ENCODE measurements at places on chromosomes 13 and 19.

GRCh38 chr19:44800461-44800860, 8.4 kb upstream of the BCAM start:
- peak; percentile 96 for ATAC-seq

DNA sequence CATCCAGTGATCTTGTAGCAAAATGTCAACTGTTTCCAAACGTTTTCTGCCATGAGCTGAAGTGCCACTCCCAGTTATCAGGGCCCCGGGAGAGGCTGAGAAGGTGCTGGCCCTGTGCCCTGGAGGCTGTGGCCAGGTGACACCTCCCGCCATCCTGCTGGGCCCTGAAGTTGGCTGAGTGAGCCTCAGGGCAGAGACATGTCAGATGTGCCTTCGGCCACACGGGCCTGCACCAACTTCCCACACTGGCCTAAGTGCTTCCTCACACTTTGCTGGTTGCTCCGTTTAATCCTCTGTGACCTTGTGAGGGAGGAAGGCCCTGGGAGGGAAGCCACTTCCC, 4.8 kb downstream of the ADPRHL1 start:
- peak; percentile 21 for ATAC-seq

DNA sequence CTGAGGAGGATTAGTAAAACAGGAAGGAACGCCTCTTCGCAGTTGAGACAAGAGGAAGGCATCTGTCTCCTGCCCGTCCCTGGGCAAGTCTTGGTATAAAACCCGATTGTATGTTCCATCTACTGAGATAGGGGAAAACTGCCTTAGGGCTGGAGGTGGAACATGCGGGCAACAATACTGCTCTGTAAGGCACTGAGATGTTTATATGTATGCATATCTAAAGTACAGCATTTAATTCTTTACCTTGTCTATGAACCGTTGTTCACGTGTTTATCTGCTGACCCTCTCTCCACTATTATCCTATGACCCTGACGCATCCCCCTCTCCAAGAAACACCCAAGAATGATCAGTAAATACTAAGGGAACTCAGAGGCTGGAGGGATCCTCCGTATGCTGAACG, 722 bp upstream of the TIMM50 start:
- ATAC-seq: no peak

DNA sequence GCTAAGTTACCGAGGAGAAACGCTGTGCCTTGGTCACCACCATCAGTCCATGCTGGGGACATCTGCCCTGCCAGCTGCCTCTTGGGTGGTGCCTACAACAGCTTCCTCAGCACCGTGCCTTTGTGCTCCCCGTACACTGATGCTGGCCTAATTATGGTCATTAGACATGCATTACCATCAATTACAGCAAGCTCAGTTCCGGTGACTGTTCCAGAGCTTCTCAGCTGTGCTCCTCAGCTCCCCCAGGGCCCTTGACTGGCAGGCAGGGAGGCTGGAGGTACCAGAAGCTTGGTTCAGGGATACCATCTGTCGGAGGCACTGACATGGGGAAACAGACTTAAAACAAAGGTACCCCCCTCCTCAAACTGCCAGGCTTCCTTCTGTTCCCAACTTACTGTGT, 40.2 kb downstream of the CILP2 start:
- no peak for ATAC-seq

GRCh38 chr13:88068316-88068715, 397.1 kb downstream of the SLITRK5 start:
- no peak for ATAC-seq

DNA sequence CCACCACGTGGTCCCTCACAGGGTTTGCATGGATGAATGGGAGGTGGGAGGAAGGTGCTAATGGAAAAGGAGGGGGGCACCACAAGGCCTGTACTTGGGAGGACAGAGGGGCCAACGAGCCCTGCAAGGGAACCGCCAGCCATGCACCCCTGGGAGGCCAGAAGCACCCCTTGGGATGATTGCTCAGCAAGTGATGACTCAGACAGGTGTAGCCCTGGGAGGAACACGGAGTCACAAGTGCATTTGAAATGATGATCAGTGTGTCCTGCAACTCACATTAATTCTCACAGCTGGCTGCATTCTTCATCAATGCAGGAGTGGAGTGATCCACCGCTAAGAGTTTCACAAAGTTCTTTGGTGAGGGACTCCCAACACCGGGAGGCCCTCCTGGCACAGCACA, 82.8 kb upstream of the ZNF254 start:
- ATAC-seq: no peak

- ATAC-seq: no peak
Measured at GRCh38 chr19:14091813-14092462, 1.4 kb upstream of the SAMD1 start.

- no peak for ATAC-seq
Measured at GRCh38 chr13:51444922-51445321, 7.9 kb downstream of the INTS6 start.

- peak; percentile 82 for ATAC-seq
Measured at GRCh38 chr13:49214917-49215376, 5.2 kb upstream of the MLNR start.

DNA sequence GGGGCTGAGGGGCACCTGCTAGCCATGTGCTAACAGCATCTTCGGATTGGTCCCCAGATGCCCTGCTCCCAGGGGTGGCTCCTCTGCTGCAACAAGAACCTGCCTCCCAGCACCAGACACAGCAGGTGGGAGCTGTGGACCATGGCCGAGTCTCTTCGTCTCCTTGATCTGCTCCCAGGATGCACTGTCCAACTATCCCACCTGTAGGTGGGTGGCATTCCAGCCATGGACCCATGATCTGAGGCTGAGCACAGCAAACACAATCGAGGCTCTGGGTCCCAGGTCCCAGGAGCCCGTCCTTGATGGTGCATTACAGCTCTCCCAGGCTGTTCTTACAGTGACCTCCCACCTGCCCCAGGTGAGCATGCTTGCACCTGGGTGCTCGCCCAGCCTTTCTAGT, 1.6 kb downstream of the ZNF837 start:
- ATAC-seq: no peak

DNA sequence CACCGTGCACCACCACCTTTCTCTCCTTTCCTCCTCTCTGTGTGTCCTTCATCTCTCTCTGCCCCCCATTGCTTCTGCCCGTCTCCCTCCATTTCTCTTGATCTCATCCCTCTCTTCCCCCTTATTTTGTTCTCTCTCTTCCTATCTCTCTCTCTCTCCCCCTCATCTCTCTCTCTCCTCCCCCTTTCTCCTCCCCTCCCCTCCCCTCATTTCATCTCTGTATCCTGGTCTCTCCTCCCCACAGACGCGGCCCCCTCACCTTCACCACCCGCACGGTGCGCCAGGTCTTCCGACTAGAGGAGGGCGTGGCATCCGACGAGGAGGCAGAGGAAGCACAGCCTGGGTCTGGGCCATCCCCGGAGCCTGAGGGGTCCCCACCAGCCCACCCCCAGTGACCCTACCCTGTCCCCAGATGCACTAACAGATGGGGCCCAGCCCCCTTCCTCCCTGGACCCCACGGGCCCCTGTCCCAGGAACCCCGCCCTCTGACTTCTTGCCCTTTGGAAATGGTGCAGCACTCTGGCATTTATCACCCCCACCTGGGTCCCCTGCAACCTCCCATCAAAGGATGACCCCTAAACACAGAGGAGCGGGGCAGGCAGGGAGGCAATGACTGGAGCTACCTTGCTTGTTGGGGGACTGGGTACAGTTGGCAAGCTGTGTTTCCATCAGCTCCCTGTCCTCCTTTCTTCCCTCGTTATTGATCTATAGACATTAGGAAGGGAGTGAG, 19.6 kb downstream of the KCNC3 start:
- ATAC-seq: no peak

DNA sequence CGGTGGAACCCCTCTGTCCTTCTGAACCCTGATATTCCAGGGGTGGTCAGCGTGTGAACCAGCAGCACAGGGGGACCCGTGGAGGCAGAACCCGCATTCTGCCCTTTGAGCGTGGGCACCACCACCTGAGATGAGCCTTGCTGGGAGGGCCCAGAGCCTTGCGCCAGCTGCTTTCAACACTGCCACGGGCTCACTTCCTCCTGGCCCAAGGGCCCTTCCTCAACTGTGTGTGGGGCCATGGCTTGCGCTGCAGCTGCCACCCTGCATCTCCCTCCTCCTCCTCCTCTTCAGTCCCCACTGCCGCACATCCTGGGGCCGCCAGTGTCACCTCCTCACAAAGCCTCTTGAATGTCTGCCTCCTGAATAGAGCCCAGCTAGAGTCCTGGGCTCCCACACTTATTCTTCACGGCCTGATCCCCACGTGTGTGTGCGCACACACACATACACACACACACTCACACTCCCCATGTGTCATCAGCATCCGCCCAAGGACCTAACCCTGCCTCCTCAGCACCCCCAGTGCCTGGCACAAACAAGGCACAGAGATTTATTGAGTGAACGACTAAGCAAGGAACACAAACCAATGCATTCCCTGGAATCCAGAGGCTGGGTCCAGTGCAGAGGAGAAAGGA, 26.9 kb upstream of the TMEM160 start:
- no peak for ATAC-seq

DNA sequence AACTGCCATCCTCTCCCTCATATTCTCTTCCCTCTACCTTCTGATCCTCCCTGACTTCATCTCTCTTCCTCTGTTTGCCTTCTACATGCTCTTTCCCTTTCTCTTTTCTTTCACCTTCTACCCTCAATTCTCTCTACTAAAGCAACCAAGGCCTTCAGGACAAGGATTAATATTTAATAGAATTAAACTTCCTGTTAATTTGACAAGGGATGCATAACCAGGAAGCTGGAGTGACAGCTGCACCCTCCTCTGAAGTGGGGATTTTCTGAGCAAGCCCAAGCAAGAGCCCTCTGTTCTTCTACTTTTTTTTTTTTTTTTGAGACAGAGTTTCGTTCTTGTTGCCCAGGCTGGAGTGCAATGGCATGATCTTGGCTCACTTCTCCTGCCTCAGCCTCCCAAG, 63.4 kb upstream of the MED4 start:
- no peak for ATAC-seq

- ATAC-seq: no peak
Measured at GRCh38 chr19:6272411-6272791, 7.4 kb downstream of the MLLT1 start.

DNA sequence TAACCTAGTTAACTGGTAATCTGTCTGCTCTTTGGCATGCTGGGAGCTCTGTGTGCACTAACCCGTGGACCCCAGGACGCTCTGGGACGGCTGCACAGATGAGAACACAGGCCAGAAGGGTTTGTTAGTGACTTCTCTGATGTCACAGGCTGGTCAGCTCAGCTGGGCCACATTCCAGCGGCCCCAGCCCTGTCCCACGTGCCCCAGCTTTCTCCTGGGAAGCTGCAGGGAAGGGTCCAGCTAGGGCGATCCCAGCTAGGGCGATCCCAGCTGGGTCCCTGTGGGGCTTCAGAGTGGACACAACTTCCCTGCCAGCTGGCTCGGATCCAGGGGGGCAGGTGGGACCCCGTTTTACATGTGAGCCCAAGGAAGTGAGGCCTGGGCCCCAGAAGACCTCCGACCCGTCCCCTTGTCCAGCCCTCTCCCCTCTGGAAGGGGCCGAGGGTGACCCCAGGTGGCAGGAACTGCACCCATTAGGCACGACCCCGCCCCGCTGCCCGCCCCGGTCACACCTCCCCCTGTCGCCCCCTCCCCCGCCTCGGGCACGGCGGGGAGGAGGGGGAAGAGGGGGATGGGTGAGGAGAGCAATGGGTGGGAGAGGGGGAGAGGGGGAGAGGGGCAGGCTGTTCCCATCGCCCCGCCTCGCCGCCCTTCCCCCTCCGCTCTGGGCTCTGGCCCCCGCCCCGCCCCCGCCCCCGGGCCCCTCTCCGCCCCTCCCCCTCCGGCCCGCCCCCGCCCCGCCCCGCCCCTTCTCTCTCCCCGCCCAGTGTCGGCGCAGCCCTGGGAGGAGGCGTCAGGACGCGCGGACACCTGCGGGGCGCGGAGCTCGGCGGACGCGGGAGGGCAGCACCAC, 75.2 kb upstream of the MCF2L start:
- peak; percentile 59 for ATAC-seq
